Sciatic nerve (tissue), 2 donors: ENCODE measurements at places on chromosomes 6 and 20.

GRCh38 chr6:54003316-54003715 lies 107.9 kb upstream of the MLIP start:
- DNase-seq, result no peak

- DNase-seq, result no peak
Measured at GRCh38 chr20:5260889-5261288, 55.9 kb downstream of the PROKR2 start.

DNA sequence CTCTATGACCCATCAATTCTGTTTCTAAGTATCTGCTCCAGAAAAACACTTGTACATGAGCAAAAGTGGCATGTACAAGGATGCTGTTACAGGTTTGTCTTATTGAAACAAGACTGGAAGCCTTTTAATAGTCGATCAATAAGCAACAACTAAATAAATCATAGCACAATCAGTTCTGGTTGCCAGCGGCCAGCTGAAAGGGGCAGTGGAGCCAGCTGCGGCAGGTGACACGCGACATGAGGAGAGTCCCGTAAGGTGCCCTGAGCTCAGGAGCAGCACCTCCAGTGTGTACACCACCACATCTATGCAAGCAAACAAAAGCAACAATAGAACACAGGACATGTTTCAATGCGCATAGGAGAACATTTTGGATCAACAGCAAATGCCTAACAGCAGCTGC lies 20.7 kb upstream of the NNAT start:
- DNase-seq, result no peak

GRCh38 chr20:58645412-58645968 lies 5.6 kb upstream of the STX16 start:
- DNase-seq, result peak; percentile 32
